ENCODE measurements at places on chromosomes 5 and 9.

GRCh38 chr5:146796911-146797310, 81.6 kb downstream of the PPP2R2B start:
- no peak for DNase-seq

GRCh38 chr5:173472164-173472563, 143.9 kb upstream of the STC2 start:
- no peak for DNase-seq

GRCh38 chr9:8389531-8389930, 590.0 kb upstream of the DMAC1 start:
- no peak for DNase-seq

DNA sequence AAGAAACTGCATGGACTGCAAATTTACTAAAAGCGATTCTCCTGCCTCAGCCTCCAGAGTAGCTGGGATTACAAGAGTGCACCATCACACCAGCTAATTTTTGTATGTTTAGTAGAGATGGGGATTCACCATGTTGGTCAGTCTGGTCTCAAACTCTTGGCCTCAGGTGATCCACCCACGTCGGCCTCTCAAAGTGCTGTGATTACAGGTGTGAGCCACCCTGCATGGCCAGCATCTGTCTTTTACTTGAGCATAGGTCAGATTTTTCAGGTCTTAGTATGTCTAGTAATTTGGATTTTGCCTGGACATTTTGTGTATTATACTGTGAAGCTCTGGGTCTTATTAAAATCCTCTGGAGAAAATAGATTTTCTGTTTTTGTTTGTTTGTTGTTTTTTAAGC, 277.8 kb upstream of the VLDLR start:
- no peak for DNase-seq

- DNase-seq: no peak
Observed at GRCh38 chr5:135954899-135955298, at the start of gene LECT2. Gene LECT2, minus strand, starts transcription at chr5:135954983. Its CDS starts 150 bp downstream, at chr5:135954833.

GRCh38 chr5:116340799-116341198, 233.8 kb downstream of the SEMA6A start:
- DNase-seq: no peak

- no peak for DNase-seq
Observed at GRCh38 chr5:135032695-135032998, 1.4 kb downstream of the PITX1 start.

DNA sequence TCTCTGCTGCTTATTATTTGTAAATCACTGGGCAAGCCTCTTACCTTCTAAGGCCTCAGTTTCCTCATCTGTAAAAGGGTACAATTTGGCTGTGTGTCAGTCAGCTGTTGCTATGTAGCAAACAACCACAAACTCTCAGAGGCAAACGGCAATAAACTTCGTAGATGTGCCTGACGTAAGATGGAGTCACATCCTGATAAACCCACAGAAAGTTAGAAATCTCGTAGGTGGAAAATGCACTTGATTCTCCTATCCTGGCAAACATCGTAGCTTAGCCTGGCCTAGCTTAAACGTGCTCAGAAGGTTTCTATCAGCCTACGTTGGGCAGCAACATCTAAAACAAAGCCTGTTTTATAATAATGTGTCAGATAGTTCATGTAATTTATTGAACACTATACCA, 35.0 kb upstream of the UNC5A start:
- no peak for DNase-seq

DNA sequence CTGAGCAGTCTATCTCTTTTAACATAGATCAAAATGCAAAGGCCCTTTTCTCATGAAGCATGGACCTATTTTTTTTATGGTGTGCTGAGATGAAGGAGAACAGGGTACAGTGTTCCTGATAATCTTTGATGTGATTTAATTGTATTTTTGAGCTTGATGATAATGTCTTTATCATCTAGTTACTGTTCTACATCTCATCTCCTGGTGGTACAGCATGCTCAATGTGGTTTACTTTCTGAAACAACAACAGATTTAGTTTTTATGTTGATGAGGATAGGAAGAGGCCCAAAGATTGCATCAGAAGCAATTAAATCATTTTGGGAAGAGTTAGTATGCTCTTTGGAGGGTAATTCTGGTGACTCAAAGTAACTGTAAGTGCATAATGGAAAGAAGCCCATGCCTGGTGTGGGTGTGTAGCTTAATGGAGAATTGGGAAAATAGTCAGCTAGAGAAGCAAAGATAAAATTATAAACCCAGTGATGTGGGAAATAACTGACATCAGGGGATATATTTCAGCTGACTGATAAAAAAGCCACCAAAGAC, 123.0 kb upstream of the KCNN2 start:
- DNase-seq: no peak

- no peak for DNase-seq
Observed at GRCh38 chr5:67248703-67249589, 52.3 kb upstream of the CD180 start.

- DNase-seq: peak; percentile 46
Observed at GRCh38 chr9:126471084-126471624, 142.6 kb upstream of the LMX1B start.

GRCh38 chr9:80467632-80468031, 895.9 kb downstream of the TLE4 start:
- no peak for DNase-seq

DNA sequence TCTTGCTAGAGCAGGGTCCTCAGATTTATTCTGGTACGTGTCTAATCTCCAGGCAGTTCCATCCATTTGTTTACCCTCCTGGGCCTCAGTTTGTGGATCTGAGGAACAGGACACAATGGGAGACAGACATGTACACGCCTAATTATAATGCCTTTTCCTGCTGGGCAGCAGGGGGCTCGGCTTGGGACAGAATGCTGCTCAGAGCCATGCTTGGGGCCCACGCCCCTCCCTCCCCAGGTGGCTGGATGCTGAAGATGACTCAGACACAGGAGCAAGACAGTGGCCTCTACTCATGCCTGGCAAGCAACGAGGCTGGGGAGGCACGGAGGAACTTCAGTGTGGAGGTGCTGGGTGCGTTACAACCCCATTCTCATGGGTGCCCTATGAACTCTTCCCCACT, 72.7 kb upstream of the ASS1 start:
- no peak for DNase-seq

- no peak for DNase-seq
Observed at GRCh38 chr9:7173139-7173538, 415.4 kb downstream of the KDM4C start.

- no peak for DNase-seq
Observed at GRCh38 chr9:136345281-136346156, 18.0 kb downstream of the DNLZ start.

DNA sequence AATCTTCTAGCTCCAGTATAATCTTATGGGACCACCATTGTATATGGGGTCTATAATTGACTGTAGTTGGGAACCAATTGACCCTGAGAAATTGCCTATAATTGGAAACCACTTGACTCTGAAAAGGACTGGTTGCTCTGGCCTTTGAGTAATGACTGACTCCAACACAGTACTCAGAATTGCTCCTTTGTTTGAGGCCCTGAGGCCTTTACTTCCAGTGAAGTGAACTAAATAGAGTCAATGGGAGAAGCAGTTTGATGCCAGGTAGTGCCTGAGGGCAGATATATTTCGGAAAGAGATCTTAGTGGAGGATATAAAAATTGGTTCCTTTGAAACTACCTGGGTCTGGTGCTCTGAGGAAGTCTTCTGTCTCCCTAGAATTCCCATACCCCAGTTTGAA, 16.0 kb upstream of the TMEM171 start:
- no peak for DNase-seq

- no peak for DNase-seq
Observed at GRCh38 chr5:15483351-15484097, 16.5 kb upstream of the FBXL7 start.

DNA sequence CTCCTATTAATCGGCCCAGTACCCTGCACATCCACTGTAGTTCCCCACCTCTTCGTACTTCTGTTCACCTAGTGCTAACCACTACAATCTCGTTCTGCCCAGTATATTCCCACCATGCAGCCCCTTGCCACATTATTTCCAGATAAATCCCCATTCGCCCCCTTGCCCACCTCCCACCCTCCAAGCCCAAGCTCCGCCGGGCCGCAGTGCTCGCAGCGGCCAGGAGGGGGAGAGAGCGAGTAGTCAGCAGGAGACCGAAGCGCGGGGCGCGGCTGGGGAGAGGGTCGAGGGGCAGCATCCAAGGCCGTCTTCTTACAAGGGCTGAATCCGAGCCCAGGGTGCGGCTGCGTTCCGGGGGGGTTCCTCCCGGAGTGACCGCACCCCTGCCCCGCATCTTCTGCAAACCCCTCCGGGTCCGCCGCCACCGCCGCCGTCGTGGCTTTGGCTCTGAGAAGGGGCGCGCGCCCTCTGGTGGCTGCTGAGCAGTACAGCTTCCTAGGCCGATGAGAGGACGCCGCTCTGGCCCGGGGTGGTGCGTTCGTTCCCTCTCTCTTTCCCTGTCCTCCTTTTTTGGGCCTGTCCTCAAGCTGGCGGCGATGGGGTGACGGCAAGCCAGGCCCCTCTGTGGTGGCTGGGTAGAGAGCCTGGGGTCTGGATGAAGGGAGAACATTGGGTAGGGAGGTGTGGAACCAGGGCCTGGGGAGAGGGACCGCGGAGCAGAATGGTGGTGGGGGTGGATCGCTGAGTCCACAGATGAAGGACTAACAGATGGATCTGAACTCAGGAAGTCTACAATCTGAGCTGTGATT, 30.0 kb upstream of the PSD2 start:
- DNase-seq: peak; percentile 72

DNA sequence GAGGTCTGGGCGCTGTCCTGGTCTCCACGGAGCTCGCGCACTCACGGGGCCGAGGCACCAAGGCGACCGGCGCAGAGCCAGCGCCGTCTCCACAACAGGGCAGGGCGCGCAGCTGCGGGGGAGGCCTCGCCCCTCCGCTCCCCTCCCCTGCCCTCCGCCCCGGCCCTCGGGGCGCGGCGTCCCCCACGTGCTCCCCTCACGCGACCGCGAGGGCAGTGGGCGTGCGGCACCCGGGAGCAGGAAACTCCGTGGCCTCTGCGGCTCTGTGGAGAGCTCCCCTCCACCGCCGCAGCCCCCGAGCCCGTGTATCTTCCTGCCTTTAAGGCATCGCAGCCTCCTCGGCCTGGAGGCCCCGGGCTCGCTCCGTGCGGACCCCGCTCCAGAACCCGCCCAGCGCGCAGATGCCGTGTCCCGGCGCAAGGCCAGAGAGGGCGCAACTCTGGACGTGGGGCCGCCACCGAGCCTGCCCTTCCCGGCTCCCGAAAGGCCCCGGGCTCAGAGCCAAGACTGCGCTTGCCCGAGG, 708 bp upstream of the TUBB4B start:
- no peak for DNase-seq

DNA sequence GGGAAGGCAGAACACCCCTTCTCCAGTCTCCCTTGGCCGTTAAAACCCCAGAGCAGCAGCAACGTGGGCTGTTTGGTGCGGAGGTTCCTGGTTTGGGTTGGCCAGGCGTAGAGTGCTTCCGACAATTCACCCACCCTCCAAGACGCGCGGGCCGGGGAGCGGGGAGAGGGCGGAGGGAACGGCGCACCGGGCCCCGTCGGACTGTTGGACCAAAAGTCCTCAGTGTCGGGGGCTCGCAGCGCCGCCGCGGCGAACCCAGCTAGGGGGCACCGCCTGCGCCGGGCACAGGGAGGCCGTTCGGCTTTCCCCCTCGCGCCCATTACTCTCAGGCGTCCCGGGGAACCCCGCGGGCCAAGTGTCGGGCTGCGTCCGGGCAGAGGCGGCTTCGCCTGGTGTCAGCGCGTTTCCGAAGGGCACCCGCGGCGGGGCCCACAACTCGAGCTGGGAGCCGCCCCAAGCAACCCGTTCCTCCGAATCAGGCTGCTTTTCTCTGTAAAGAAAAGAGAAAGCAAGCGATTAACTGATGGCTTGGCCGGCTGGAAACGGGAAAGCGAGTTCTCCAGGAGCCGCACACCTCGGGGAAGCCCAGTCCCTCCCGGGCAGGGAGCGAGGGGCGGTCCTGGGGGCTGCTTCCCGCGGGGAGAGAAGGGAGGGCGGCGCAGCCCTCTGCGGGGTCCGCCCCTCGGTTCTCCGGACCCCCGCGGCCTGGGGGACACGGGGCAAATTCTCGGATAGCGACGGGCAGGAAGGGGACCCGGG, 145.5 kb downstream of the ERCC6L2 start:
- DNase-seq: no peak

DNA sequence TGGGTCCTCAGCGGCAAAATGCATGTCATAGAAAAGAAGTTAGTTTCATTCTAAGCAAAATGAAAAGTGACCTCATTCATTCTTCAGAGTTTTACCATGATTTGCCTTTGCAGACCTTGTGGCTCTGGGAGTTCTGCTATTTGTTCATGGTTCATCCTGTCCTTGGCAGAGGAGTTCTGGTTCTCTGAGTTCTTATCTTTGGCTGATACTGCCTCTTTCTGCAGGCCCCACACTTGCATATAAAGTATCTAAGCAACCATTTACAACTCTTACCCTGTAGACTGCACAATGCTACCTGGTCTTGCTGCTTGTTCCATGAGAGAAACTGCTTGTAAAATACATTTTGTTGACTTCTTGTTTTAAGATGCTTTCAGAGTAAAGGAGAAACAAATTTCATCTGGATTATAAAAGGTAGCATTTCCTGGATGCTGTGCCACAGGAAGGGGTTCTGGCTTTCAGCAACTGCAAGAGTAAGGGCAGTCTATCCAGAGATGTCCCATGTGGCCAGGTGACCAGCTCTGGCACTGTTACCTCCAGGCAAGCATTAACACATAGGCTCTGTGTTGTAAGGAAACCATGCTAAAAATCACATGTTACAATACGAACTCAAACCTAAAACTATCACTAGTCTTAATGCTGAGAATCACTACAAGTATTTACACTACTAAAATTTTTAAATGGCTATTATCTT, 513.2 kb downstream of the SPOCK1 start:
- no peak for DNase-seq

DNA sequence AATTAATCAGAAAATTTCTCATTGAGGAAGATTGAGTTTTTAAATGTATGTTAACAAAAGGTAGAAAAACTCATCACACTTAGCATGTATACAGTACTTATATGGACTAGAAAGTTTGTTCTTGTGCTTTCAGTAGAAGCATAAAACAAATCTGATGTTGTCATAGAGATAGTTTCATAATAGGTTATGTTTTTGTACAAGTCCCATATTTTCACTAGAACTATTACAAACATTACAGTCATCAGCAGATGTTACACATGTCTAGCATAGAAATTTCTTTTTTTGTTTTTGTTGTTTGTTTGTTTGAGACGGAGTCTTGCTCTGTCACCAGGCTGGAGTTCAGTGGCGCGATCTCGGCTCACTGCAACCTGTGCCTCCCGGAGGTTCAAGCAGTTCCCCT, 131.4 kb downstream of the COMMD10 start:
- DNase-seq: no peak
